ENCODE measurements at places on chromosomes 12 and 14.

DNA sequence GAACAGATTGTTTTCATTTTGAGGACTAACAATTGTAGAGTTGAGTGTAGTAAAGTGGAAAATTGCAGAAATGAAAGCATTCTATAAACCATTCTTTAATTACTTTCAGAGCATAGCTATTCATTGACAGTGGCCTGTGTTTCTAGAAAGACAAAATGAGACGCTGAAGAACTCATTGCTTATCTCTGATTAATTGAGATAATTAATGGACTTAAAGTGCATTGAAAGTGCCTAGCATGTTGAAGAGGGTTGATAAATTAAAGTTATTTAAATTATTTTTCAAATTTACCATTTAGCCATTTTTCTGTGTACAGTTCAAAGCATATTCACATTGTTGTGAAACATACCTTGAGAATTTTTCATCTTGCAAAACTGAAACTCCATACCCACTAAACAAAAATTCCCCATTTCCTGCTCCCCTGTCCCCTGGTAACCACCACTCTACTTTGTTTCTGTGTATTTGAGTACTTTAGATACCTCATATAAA is 57.4 kb downstream of the DAAM1 start:
- no peak for DNase-seq

DNA sequence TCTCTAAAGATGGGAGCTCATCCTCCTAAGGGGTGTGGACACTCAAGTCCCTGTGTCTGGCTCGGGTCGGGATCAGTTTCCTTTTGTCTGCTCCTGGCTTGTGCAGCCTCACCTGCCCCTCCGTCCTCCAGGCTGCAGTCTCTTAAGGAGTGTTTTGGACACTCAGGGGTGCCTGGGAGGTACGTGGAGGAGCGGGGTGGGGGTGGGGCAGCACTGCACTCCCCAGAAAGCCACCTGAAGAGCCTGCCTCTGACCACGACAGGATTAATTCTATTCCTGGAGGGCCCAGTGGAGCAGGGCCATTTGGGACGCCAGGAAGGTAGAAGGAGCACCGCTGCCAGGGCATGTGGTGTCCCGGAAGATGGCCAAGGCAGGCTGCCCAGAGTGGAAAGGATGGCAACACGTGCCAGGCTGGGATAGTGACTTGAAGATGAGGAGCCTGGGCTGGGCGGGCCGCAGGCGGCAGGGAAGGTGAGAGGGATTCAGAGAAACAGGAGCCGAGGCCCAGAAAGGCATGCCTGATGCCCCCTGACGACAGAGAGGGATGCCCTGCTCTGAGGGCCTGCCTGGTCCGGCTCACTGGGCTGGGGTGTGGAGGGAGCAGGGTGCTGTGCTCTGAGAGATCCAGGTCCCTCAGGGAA is 14.8 kb upstream of the LRTM2 start:
- peak; percentile 77 for DNase-seq

- no peak for DNase-seq
These were observed 33.7 kb downstream of the P2RX7 start for GRCh38 chr12:121166356-121166755.

DNA sequence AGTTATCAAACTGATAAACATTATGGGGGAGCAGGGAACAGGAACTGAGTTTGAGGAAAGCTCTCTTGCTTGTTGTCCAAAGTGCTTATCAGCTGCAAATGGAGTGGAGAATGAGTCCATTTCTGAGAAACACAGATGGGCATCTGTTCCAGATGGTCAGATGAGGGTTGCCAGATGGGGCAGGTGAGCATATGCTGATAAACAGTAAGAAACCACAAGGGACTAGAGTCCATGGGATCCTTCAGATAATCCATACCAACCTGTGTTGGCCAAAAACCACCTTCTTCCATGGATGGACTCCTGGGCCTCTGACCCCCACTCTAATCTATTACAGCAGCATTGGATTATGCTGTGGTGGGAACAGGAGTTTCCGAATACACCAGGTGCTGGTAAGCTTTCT is 38.3 kb downstream of the GNS start:
- no peak for DNase-seq

- no peak for DNase-seq
These were observed 2.7 kb downstream of the MED6 start for GRCh38 chr14:70597731-70598130.

DNA sequence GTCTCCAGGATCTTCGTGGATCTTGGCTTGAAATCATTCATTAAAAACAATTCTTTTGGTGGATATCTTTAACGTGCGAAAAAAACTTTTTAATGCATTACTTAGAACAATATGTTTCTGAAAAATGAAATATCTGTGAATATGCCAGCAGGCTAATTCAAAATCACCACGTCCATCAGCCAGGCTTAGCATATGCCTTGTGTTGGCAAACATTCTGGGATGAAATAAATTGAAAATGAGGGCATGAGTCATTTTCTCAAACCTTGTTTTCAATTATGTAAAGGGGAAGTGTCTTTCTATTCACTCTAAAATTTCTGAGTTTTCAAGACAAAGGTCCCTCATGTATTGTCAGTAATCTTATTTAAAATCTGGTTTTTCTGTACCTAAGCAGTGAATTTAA is 393.9 kb downstream of the PAWR start:
- no peak for DNase-seq

GRCh38 chr14:39956372-39956771 is 524.1 kb upstream of the FBXO33 start:
- DNase-seq = no peak

DNA sequence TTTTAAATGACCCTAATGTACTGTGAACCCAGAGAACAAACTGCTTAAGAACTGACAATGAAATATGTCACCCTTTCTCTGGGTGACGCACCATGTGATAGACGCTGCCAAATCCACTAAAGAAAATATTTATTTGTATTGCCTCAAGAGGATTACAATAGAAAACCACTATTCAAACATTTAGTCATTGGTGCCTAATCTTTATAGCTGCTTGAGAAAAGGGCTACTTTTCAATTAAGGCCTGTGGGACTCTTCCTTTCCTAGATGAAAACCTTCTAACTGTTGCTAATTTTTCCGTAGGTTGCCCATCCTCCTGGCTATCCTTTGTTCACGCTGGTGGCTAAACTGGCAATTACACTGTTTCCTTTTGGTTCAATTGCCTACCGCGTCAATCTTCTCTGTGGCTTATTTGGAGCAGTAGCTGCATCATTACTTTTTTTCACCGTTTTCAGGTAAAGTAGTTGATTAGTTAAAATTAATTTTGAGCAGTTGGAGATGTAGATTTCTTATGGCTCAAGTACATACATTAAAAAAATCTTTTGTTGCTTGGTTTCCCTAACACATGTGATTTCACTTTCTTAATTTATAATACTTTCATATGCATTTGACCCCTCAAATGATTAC is 6.0 kb downstream of the TMEM260 start:
- no peak for DNase-seq

DNA sequence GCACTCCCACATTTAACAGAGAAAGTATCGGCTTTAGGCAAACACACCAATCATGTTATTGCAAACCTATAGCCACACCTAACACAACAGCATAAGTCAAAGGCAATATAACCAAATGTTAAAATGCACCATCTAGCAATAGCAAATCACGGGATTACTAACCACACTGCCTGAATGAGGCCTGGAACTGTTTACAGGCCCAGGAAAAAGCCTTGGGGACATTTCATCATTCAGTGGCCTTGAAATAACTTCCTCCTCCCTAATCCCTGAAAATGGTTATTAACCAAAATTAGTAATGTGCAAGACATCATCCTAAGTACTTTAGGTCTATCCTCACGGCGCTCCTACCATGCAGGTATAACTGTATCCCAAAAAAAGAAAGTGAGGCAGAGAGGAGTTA is 2.3 kb downstream of the GALC start:
- DNase-seq = no peak
